ENCODE measurements at places on chromosomes 1 and 21.

- no peak for DNase-seq
Observed at GRCh38 chr1:86282611-86283010, 113.5 kb downstream of the ODF2L start.

- DNase-seq: no peak
Observed at GRCh38 chr1:94755675-94756074, 64.5 kb upstream of the SLC44A3 start.

DNA sequence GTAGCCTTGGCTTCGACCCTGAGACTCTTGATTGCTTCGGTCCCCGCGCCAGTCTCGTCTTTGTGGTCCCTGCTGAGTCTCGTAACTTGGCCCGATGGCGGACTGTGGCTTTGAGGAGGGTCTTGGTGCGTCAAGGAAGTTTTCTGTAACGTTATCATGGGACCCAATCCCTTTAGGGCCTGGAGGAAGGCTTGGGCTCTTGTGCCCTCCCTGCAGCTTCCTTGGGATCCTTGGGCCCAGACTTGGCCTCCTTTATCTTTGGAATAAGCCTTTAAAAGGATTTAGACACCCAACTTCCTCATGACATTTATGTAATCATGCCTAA, 371 bp downstream of the ZMPSTE24 start:
- DNase-seq: no peak

- DNase-seq: no peak
Observed at GRCh38 chr1:205077934-205078311, 6.3 kb downstream of the TMEM81 start.

DNA sequence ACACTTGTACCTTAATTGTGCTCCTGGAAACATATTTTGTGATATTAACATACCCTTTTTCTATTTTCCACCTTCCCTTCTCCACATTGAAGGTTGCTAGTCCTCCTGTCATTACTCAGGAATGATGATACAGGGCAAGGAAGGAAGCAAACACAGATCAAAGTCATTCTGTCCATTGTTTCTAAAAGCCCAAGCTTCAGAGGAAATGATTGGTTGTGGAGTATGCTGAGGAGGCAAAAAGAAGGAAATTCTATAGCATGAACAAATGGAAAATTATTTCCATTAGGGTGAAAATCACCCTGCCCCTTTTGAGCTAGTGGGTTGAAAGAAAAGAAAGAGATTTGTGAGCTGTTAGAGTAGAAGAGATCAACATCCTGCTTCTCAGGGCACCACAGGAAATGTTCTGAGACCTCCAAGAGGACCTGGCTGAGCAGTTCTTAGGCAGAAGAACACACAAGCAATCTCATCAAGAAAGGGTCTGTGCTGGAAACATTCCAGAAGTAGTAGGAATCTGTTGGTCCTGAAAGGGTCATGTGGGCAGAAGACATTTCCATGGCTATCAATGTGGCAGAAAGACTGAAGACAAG, 29.0 kb upstream of the PRRX1 start:
- no peak for DNase-seq

- no peak for DNase-seq
Observed at GRCh38 chr21:45140346-45140940, 66.1 kb downstream of the ADARB1 start.

GRCh38 chr1:234212764-234213657, 160.2 kb upstream of the COA6 start:
- no peak for DNase-seq

DNA sequence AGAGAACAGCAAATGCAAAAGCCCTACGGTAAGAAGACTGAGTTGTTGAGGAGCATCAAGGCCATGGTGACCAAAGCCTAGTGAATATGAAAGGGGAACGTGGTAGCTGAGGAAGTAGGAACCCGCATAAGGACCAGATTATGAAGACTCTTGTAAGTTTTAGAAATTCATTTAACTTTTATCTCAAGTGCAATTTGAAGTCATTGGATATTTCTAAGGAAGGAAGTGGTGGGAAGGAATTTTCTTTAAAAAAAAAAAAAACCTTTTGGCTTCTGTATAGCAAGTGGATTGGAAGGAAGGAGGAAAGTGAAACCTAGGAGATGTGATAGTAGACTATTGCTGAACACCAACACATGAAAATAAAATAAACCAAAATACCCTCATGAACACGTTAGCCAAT, 119.0 kb downstream of the TNFSF18 start:
- no peak for DNase-seq

DNA sequence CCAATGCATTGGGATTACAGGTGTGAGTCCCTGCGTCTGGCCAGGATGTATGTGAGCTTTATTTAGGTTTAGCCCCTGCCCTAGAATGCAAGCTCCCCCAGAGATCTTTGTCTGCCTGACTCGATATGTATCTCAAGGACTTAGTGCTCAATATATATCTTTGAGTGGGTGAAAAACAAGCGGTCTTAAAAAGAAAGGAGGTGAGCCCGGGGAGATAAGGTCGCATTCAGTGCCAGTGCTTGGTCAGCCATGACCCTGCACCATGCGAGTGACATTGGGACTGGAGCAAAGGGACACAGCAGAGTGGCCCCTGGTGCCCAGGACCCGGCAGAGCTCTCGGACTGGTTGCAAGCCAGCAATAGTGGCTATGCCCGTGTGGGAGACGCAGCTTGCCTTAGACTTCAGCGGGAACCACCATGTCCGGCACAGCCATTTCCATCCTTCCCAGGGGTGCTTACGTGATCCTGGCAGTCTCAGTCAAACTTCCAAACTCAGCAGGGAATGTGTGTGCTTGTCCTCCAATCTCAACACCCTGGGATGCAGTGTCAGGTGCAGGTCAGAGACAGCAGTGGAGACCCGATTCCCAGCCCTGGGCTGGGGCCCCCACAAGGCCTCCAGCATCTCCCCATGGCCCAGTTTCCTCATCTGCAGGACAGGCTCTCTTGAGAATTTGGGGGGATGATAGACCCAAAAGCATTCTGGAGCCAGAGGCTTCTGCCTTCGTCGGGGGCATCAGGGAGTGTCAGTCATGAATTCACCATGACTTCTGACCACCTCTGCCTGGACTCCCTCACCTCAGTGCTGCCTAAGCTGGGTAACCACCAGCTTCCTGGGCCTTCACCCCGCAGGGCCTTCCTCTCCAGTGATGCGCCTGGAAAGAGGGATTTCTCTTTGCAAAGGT, 1.8 kb downstream of the MX2 start:
- no peak for DNase-seq

- DNase-seq: no peak
Observed at GRCh38 chr1:118995312-118996016, 7.3 kb upstream of the TBX15 start.

DNA sequence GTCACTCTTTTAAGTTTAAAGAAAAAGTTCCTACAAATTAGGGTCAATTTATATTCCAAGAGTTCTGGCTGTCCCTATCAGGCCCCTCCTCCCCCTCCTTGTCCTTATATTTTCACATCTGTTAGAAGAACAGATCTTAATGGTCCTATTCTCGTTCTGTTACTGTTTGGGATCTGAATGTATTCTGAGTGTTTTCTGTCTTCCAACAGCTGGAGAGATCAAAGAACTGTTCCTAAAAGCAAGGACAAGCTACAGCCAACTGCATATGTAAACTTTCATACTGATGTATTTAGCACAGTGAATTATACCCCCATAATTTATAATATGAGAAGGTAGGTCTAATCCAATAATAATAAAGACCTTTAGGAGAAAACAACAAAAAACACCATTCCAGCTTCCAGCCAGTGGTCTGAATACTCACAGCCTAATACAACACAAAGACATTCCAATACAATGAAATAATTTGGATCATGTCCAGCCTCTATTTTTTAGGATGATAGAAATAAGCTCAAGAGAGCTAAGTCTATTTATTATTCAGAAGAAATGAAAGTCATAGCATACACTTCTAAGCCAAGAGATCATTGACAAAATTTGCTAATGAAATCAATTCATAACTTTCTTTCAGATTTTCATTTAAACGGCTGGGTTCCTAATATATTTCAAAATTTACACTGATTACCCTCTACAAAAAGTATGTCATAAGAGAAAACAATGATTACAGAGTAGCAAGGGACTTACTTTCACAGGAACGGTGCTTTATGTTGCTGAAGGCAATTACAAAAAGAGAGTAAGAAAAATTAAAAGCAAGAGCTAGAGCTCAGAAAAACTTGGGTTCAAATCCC, 25.3 kb downstream of the WLS start:
- DNase-seq: no peak

DNA sequence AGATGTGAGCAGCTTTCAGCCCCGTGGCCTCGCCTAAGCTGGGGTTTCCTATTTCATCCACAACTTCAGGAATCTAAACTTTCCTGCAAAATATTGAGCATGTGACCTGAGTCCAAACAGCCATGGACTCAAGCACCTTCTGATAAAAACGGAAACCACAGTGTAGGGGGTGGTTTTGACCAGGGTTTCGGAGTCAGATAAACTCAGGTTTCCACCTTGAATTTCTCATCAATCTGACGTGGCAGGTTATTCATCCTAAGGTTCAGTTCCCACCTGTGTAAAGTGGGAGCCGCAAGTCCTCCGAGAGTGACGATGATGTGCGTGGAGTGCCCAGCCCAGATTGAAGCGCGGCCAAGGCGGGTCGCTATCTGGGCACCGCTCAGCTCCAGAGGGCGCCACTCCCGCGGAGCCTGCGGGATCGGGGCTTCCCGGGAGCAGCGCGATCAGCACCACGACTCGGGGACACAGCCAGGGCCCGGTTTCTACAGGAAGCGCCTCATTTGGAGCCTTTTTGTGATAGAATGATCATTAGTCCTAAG, 871 bp upstream of the ETS2 start:
- no peak for DNase-seq

GRCh38 chr1:188499690-188500089, 1670.9 kb downstream of the PLA2G4A start:
- DNase-seq: no peak

DNA sequence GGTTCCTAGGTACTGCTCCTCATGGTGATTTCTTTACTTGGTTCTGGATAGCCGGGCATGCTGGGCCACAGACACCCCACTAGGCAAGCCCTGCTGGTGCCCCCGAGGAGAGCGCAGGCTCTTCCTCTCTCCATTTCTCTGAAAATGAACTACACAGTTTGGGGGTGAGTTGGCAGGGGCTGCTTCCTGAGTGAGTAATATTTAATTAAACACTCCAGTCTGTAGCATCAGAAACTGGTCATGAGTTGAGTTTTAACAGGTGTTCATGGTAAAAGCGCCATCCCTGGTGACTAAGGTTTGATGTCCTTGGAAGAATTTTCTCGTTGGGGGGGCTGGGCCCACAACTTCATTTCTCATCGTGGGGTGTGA, 1.7 kb downstream of the SPSB1 start:
- DNase-seq: no peak

- DNase-seq: no peak
Observed at GRCh38 chr21:21028275-21028820, 30.1 kb downstream of the NCAM2 start.

Data from stimulated activated CD4-positive, alpha-beta T cell treated with anti-CD3 and anti-CD28 coated beads, TNF-alpha, amount 100 ng/mL, for 1 hour (primary cell).